A172 (cell line): ENCODE measurements at places on chromosomes 4 and X. TPM values are rescaled to one million over a fixed set of nuclear protein-coding genes. Genes with fewer than 3 reads are reported as not detected.

- peak; percentile 77 for DNase-seq
Measured at GRCh38 chr4:37970702-37971101, 10.5 kb downstream of the PTTG2 start.

GRCh38 chrX:10401239-10401638, 219.1 kb downstream of the MID1 start:
- no peak for DNase-seq

GRCh38 chrX:18917831-18918230, 66.1 kb downstream of the PHKA2 start:
- DNase-seq: no peak

DNA sequence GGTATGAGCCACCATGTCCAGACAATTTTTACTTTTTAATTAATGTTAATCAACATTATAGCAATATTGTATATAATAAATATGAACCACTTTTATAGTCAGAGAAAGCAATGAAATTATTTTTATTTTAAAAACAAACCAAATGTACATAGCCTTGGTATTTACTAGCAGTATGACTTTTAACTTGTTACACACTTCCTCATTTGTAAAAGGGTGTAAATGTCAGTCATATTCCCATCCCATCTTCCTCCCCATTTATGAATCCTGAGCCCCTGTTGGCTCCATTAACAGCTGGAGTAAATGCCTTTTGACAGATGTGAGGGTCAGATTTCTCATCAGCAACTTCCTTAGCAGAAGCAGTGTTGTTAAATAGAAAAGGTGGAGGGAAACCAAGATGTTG, 179.6 kb upstream of the SPRY1 start:
- DNase-seq: no peak

- DNase-seq: no peak
Measured at GRCh38 chr4:185591679-185592141, 56.4 kb upstream of the PDLIM3 start.

DNA sequence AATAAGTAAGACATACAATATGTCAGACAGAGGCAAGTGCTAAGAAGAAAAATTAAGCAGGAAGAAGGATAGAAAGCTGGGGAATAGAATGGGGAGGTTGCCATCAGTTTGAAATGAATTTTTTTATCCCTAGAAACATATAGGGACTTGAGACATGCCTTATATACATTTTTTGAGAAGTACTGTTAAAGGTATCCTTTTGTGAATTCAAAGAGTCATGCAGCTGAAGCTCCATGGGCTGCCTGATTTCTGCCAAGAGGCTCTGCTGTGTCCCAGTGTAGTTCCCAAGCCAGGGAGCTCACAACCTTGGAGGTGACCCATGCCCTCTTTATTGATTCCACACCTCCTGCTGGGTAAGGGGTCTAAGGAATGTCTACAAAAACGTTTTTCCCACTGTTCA, 564.6 kb upstream of the DIPK2B start:
- DNase-seq: no peak

DNA sequence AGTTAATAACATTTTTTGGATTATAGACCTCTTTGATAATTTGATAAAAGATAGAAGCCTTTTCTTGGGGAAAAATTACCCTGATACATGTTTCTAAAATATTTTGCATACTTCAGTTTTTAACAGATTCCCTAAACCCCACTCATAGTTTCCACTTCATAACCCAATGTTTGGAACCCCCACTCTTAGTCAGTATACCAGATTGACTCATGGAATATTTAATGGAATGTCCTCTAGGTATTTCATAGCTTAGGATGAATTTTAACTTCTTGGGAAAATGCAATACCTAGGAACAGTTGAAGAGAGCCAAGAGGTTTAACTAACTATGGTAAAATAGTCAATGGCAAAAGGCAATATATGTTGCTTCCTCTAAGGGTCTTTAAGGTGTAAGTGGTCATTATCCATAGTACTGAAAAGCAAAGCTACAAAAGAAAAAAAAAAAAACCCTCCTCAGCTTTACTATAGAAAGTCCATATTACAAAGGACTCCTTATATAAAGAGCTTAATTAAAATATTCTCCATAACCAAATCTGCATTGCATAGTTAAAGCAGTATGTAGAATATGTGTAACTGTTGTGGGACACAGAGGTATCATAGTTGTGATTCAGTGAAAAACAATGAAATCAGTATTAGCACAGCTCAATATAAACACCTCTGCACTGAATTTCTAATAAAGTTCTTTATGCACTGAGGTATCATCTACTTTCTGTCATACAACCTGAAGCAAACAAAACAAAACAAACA, 159.9 kb downstream of the PCDH7 start:
- no peak for DNase-seq

DNA sequence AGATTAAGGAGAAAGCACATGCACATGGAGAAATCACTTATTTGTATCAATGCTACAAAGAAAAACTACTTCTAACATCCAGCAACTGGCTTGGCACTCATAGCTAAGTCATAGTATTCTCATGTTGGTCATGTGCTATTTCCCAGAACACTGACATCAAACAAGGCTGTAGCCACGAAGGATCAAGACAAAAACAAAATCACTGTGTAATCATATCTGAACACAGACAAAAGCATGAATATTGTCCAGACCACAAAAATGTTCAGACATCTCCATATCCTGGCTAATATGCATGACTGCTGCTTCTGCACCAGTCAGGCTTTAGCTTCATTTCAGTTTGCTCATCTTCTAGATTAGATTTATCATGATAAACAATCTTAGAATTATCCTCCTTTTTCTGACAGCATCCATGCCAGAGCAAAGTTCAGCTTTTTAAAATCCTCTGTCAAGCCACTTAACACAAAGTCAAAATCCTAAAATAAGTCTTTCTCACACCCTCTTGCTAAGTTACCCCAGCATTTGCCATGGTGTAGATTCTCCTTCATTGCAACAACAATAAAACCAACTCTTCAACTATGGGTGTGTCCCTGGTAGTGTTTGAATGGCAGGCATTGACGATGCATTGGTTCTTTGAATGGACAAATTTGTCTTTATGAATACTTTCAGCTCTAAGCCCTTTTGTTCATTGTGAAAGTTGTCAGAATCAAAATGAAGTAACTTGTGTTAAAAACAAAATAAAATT, 39.1 kb upstream of the NPFFR2 start:
- DNase-seq: no peak

- no peak for DNase-seq
Measured at GRCh38 chr4:78707268-78707667, 68.9 kb upstream of the BMP2K start.

DNA sequence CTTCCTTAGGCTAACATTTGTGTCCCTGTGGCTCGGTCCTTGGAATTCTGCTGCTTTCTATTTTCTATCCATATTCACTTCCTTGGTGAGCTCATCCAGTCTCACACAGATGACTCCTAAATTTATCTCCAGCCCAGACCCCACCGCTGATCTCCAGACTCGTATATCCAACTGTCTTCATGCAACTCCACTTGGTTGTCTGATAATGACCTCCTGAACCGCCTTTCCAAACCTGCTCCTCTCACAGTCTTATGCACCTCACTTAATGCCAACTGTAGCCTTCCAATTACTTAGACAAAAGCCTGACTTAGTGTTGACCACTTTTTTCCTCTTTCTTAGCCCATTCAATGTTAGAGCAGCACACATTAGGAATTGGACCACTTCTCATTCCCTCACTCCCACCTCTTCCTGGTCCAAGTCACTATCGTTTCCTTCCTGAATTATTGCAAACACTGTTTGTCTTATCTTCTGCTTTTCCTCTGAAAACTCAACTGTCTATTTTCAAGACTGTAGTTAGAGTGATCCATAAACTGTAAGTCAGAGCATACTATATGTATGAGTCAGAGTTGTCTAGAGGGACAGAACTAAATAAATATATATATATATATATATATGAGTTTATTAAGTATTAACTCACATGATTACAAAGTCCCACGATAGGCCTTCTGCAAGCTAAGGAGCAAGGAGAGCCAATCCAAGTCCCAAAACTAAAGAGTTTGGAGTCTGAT, 292.5 kb downstream of the UNC5C start:
- no peak for DNase-seq

- no peak for DNase-seq
Measured at GRCh38 chr4:74319470-74319869, 11.2 kb downstream of the EPGN start.

KIAA1210 gene
- total RNA-seq: 0.10 TPM in 1 of 2 replicates, not detected in the other

LIN54 gene
- 33.5 and 35.1 TPM in 2 replicates for total RNA-seq

DUSP9 gene
- 9.0 and 9.3 TPM in 2 replicates for total RNA-seq

RNF150 gene
- total RNA-seq: 4.9 and 6.4 TPM in 2 replicates
